NCI-H2227 treated with DMSO at 0.1 percent for 48 hours (cell line): ENCODE measurements at places on chromosomes 1 and 21.

- DNase-seq: no peak
Measured at GRCh38 chr1:39540504-39541031, 36.0 kb downstream of the PABPC4 start.

DNA sequence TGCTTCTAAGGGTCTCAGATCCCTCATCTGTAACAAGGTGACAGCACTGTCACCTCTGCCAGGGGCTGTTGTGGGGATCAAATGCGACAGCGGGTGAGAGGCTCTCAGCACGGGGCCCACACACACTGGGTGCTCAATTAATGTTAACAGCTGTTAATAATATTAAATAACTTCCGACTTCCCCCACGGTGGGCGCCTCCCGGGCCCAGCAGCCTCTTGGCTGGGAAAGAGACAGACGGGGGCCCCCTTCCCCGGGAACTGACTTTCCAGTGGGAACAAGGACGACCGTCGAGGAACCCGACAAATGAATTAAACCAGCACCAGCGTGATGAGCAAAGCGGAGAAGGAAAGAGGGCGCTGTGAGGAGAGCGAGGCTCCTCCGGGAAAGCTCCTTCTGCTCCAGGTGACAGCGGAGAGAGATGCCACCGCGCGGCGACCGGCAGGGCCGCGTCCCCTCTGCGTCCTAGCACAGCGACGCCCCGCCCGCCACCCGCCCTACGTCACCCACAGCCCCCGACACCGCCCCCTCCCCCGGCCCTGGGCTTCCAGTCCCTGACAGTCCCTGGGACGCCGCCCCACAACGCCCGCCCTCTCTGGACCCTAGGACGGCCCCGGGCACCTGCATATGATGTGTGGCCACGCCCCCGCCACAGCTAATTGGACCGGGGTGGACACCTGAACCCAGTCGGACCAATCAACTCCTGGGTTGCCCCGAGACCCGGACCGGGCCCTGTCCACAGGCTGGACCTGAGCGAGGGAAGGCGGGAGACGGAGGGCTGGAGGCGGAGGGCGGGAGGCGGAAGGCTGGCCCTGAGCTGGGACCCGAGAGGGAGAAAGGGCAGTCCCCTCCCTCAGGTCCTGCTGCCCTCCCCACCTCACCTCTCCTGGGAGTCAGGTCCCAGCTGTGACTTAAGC is 38.2 kb downstream of the MATN1 start:
- DNase-seq: no peak

GRCh38 chr1:115980998-115981993 is 5.0 kb downstream of the SLC22A15 start:
- peak; percentile 70 for DNase-seq

GRCh38 chr1:180265201-180265600 is 35.1 kb downstream of the LHX4 start:
- no peak for DNase-seq
